ENCODE measurements at places on chromosomes 4 and X. TPM values are rescaled to one million over a fixed set of nuclear protein-coding genes. Genes with fewer than 3 reads are reported as not detected.

DNA sequence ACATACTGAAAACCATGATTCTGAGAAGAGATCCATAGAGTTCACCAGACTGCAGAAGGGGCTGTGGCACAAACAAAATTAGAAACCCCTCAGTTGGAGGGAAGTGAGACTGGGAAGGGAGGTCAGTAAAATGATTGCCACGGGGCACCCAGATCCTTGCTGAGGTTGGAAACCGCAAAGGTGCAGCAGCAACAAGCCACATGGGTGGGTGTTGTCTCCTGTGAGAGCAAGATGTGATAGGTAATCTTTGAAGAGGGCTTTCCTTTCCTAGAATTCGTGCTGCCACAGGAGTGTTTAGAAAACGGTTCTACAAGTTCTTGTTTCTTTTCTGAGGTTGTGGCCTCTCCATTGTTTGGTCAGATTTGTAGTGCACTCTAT is 85.5 kb downstream of the NFKB1 start:
- H3K36me3 ChIP-seq: peaks cover 2% of the 10 kb centered on the region
- DNase-seq: no peak
- H3K4me3 ChIP-seq: no peak overlapping the region
- no peak overlapping the region for H3K27ac ChIP-seq

- H3K27ac ChIP-seq: no peak overlapping the region
- H3K27me3 ChIP-seq: no peaks in the 10 kb centered on the region
Observed at GRCh38 chr4:628821-629635, 3.7 kb downstream of the PDE6B start.

GRCh38 chr4:152510349-152511147 is 25.3 kb downstream of the FBXW7 start:
- H3K27me3 ChIP-seq: no peaks in the 10 kb centered on the region
- H3K36me3 ChIP-seq: no peaks in the 10 kb centered on the region
- no peak overlapping the region for H3K27ac ChIP-seq
- no peaks in the 10 kb centered on the region for H3K4me1 ChIP-seq

UGT2B7 gene
- total RNA-seq: not detected

ZXDA gene
- total RNA-seq: 3.9 TPM

RAB41 gene
- not detected for total RNA-seq

GRCh38 chr4:15303052-15303641 is 124.7 kb upstream of the C1QTNF7 start:
- H3K36me3 ChIP-seq: no peaks in the 10 kb centered on the region
- peak; percentile 33 for DNase-seq
- H3K27me3 ChIP-seq: no peaks in the 10 kb centered on the region

DNA sequence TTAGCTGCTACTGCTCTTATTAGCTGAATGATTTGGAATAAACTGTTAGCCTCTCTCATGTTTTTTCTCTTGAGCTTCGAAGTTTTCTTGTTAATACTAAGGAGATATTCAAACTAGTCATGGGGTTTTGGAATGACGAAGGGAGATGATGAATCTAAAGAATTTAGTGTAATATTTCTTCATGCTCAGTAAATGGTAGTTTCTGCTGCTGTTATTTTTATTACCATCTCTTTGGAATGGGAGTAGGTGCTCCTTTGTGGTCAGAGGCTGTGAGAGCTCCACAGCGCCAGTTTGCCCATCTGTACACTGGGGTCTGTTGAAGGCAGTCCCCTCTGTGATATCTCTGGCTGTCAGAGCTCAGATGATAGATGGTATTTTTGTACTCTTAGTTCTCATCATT is 33.7 kb downstream of the HTT start:
- H3K4me3 ChIP-seq: no peak overlapping the region
- H3K4me1 ChIP-seq: no peaks in the 10 kb centered on the region
- H3K27me3 ChIP-seq: no peaks in the 10 kb centered on the region
- DNase-seq: no peak
- no peak overlapping the region for H3K27ac ChIP-seq

DNA sequence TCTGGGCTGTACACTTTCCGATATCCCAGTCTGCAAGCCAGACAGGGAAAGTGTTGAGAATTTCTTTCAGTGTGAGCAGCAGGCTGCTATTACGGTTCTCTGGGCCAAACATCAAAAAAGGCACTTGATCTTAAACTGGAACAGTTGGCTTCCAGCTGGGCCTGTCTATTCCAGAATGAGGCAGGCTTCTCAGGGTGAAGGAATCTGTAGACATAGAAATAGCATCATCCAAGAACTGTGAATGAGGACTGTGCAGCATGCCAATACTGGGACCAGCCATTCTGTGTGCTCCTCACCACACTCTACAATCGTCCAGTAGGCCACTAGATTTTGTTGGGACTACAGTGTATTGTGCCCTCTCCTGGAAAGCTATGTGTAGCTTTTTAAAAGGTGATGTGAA is 31.1 kb downstream of the ART3 start:
- no peak for DNase-seq
- H3K4me1 ChIP-seq: no peaks in the 10 kb centered on the region
- H3K27me3 ChIP-seq: no peaks in the 10 kb centered on the region
- H3K36me3 ChIP-seq: no peaks in the 10 kb centered on the region
- H3K4me3 ChIP-seq: no peak overlapping the region
- H3K27ac ChIP-seq: no peak overlapping the region

DNA sequence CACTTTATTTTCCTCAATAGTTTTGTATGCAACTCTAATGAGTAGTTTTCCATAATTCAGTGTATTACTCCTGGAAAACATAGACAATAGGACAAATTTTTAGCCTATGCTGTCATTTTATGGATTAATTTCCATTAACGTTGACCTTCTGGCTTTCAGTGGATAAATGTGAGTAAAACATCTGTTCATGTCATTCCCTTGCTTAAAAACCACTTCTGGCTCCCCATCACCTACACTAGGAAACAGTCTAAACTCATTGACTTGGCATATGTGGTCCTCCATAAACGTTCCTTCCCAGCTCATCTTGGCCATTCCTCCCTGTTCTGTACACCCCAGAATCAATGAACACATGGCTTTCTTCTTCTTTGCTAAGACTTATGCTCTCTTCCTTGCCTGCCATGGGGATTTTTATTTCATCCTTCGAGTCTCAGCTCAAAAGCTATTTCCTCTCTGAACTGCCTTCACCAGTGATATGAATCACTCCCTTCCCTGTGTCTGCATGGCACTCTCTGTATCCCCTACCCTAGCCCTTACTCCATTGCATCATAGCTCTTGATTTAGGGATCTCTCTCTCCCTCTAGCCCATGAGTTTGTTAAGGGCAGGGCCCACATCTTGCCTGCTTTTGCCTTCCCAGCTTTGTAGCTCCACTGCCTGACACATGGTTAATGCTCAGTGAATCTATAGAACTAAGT is 34.8 kb downstream of the DOCK11 start:
- no peak overlapping the region for H3K27ac ChIP-seq
- no peak for DNase-seq
- peaks cover 3% of the 10 kb centered on the region for H3K27me3 ChIP-seq
- no peaks in the 10 kb centered on the region for H3K36me3 ChIP-seq
- H3K4me3 ChIP-seq: no peak overlapping the region

DNA sequence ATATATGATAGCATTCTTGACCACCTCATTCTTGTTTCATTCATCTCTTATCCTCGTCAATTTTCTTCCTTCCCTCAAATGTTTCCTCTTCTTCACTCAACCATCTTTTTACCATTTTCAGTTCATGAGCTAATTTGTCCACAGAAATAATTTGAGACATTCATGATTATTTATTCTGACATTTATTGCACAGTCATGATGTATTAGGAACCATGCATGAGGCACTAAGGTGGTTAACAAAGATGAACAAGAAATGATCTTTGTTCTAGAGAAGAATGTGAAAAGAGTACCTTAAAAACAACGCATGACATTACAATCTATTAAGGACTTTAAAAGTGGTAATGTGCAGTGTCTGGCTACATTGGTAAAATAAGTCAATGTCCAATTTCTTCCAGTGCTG is 27.9 kb downstream of the TEC start:
- H3K36me3 ChIP-seq: no peaks in the 10 kb centered on the region
- H3K4me1 ChIP-seq: no peaks in the 10 kb centered on the region
- H3K27ac ChIP-seq: no peak overlapping the region
